Neural crest cell (in vitro differentiated cells): ENCODE measurements at places on chromosomes 16 and 17.
A peak's percentile ranks its signal among the peaks of the same experiment; 100 is the strongest.

- DNase-seq, result no peak
Measured at GRCh38 chr17:296906-297690, 55.5 kb downstream of the RPH3AL start.

DNA sequence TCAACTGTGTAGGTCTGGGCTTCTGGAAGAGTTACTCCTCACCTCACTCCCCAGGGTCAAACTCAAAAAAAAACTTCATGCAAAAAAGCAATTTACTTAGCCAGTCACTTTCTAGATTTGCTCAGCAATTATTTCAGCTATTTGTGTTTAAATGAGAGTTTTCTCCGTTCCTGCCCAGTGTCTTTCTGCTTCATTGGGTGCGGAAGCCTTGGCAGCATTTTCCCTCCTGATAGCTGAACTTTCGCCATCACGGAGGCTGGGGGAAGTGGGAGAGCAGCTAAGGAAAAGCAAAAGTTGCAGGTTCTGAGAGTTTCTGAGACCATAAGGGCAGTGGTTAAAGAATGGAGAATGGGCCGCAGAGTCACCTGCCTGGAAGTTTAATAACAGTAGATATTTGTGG, 287.1 kb upstream of the DYNLRB2 start:
- no peak for DNase-seq

DNA sequence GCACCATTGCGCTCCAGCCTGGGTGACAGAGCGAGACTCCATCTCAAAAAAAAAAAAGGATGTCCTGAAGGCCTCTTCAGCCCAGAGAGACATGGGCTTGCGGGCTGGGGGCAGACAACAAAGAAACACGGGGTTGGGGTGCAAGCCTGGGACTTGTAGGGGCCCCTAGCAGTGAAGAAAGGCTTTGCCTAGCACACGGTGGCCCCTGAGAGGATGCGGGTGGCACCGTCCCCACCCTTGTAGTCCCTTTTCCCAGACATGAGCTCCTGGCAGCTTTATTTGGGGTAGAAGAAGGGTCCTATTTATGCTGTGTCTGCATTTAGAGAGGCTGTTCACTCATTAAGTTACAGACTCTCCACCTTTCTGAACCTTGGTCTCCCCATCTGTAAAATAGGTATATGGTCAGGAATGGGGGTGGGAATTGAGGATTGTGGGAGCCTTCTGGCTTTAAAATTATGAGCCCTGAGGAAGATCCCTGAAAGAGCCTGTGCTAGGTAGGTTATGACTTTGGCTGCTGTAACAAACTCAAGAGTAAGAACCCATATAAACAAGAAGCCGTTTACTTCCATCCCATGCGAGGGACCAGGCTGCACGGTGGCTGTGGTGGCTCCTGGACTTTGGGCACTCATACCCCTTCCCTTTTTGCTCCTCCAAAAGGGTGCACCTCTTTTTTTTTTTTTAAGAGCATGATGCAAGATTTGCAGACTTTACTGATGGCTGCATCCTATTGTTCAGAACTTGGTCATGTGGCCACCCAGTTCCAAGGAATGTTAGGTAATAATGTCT, 20.6 kb upstream of the ADGRG1 start:
- DNase-seq, result no peak

DNA sequence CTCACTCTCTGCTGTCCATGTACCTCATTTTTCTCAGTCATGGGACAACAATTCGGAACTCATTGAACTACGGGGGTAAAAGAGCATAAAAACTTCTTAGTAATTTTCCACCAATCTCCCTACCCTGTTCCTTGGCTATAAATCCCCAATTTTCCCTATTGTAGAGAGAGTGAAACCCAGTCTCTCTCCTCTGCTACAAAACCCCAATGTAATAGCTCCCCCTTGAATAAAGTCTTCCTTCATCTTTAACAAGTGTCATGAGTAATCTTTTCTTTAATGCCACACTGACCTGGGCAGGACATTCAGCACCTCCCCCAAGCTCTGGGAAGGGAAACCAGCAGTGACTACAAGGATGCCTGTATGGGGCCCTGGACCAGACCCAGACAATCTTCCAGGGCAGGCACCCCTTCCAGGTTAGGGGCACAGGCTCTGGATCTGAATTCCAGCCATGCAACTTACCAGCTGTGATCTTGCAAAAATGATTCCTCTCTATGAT, 10.2 kb upstream of the EIF1 start:
- no peak for DNase-seq

- no peak for DNase-seq
Measured at GRCh38 chr17:50603340-50603739, 31.3 kb upstream of the ABCC3 start.

DNA sequence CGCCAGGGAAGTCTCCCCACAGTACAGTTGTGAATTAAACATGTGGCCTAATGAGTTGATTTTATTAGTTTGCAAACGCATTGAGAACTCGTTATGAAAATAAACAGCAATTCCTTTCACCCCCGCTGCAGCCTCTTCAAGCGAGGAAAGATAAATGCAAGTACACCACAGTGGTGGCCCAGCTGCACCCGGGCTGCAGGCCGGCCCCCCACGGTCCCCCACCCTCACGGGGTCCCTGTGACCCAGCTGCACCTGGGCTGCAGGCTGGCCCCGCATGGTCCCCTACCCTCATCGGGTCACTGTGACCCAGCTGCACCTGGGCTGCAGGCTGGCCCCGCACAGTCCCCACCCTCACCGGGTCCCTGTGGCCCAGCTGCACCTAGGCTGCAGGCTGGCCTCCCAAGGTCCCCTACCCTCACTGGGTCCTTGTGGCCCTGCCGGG, 32.2 kb downstream of the SDK2 start:
- no peak for DNase-seq

DNA sequence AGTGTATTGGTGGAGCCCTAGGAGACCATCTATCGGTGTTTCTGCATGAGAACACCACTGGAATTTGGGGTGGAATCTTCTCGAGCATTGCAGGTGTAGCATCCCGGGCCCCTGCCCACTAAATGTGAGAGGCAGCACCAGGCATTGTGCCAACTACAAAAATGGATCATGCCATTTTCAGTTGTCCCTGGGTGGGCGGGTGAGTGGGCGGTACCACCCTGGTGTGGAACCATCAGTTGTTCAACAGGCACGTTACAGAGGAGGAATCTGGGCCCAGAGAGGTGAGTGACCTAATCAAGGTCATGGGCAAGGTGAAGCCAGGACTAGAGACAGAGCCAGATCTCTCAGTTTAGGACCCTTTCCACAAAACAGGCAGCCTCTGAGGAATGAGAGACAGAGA, 8.8 kb downstream of the PIPOX start:
- DNase-seq, result no peak

DNA sequence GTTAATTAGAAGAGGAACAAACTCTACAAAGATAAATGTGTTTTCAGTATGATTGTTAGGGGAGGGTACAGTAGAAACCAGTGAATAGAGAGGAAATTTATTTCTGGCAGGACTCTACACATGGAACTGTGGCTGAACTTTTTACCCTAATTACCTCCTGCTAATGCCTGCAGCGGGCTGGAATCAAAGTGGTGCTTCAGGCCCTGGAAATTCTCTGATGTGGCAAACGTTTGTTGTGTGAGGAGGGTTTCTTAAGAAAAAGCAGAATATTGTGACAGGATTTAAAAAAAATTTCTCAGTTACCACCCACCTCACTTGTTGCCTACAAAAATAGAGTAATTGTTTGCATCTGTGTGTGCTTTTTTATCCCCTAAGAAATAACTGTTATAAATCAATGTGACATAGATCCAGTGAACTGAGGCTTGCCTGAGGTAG, 154.5 kb downstream of the BCAS3 start:
- peak; percentile 8 for DNase-seq

GRCh38 chr16:89600956-89601355, 12.5 kb upstream of the DPEP1 start:
- no peak for DNase-seq

DNA sequence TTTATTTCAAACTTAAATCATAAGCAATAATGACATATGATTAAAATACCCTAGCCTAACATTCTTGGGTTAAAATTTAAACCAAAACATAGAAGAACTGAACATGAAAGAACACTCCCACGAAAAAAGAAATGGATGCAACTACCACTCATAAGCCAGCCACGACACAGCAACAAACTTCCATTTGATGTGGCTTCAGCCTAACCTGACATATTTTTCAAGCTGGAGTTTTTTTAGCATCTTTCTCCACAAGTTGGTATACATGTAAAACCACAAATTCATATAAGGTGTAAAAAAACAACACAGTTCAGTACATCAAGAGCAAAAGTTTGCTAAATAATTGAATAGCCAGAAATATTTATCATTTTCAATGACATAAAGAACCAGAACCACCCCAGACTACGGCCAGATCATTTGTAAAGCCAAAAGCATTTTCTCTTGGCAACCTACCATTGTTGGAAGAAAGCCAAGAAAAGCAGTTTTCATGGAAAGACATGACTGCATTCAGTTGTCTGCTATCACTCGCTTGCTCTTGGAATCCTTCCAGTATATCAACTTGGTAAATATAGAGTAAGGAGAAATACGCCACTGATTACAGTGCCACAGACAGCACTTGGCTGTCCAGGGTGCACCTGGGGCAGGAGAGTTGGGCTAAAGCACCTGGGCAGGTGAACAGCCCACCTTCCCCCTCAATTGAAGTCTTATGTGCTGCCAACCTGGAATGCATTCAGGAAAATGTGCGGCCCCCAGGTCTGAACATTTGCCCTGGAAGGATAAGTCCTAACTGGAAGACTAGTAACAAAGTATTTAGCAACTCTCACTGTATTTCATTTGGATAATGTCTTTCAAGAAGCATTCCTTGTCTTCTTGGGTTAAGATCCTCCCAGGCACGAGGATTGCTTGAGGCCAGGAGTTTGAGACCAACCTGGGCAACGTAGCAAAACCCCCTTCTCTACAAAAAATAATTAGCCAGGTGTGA, 60.5 kb downstream of the CREBBP start:
- no peak for DNase-seq

DNA sequence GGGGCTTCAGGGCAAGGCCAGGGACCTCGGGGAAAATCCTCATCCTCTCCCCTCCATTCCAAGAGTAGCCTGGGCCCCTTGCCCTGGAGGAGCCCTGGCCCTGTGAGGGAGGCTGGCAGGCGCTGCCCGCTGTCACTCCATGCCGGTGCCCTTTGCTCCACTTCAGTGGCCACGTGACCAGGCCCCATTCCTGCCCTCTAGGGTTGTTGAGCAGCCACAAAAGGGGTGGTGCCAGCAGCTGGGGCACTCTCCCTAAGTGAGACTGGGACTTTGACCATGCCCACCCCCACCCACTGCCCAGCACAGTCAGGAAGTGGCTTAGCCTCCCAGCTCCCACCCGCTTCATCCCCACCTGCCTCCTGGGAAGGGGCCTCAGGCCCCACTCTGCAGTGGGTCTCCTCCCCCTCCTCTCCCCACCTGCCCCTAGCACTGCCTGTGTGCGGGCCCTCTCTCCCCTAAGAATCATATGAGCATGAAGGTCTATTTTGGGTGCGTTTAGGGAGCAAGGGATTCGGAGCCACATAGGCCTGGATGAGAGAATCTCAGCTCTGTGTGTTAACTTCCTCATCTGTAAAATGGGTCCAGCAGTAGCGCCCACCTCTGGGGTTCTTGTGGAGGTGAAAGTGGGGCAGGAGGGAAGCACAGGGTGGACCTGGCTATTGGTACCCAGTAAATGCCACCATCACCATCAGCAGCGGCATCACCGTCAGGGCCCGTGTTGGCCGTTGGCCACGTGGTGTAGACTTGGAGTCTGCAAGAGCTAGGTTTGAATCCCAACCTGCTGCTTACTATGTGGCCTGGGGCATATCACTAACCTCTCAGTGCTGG, 7.2 kb downstream of the PDK2 start:
- no peak for DNase-seq

DNA sequence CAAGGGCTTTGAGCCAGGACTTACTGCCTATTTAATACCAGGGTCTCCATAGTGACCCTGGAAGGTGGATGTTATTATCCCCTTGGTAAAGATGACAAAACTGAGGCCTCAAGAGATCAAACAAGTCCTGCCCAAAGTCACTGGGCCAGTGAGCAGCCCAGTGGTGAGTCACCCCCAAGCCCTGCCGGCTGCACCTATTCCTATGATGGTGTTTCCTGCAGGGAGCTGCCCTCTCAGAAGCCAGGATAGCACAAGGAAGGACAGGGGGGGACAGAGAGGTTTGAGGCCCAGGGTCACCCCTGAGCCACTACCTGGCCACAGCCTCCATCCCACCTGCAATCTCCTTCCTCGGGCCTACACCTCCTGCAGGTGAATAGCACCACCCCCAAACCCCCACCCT, 90.9 kb downstream of the SDK2 start:
- no peak for DNase-seq

DNA sequence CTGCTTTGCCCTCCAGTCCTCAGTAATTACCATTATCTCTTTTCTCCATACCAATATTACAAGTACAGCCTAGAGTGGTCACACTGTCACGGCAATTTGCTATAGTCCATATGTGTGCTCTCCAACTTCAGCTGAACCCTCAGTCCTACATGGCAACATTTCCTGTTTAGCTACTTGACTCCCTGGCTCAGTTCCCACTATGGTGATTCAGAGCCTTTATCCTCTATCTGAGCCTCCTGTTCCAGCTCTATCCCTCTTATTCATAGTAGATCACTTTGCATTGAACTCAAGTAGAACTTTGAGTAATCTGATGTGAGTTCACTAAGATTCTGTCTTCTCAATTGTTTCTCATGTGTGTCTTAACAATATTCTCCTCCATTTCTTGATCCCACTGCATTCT, 43.7 kb upstream of the GOSR1 start:
- no peak for DNase-seq

GRCh38 chr16:10935226-10935915, 6.9 kb downstream of the DEXI start:
- DNase-seq, result no peak
